ENCODE measurements at places on chromosomes 7 and 10.

GRCh38 chr10:43607199-43607573 is 948 bp downstream of the ZNF485 start:
- no peak for DNase-seq

DNA sequence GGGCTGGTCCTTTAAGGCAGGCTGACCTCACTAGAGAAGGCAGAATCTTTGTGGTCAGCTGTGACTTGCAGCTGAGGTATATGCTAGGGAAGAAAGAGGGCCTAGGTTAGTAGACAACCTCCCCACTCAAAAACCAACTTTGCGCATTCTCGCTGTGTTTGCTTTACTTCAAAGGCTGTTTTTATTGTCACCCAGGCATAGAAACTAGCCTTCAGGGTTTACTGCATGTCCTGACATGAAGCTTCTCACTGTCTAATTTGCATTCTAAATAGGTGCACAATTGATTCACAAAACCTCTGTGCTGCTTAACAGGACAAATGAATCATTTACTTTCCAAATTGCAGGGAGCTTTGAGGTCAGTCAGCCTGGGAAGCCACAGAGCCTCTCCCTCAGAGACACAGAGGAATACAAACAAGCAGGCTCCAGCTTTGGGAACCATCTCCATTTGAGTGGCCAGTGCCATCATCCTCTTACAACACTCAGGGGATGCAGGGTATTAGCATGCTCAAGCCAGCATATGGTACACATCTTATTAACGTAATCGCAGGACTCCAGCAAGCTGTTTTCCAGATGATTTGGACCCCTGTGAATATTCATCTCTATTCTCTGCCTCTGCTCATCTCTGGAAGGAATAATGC is 596.4 kb upstream of the GHITM start:
- DNase-seq = peak; percentile 21

GRCh38 chr7:24059775-24060174 is 224.2 kb upstream of the NPY start:
- DNase-seq = no peak

DNA sequence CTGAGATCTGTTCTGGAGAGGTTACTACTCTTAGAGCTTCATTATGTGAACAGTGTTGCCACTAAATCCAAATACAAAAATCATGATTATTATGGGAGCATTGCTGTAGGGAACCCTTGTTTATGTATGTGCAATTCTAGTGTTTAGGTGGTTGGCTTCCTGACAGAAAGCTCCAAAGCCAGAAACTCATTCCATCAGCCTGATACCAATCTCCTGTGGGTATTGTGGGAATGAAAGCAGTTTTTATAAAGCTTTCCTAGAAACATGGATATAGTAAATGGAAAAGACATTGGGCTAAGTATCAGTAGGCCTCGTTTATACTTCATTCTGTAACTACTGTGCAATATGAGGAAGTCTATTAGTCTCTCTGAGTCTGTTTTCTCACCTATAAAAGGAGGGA is 6.4 kb downstream of the SDK1 start:
- DNase-seq = no peak

DNA sequence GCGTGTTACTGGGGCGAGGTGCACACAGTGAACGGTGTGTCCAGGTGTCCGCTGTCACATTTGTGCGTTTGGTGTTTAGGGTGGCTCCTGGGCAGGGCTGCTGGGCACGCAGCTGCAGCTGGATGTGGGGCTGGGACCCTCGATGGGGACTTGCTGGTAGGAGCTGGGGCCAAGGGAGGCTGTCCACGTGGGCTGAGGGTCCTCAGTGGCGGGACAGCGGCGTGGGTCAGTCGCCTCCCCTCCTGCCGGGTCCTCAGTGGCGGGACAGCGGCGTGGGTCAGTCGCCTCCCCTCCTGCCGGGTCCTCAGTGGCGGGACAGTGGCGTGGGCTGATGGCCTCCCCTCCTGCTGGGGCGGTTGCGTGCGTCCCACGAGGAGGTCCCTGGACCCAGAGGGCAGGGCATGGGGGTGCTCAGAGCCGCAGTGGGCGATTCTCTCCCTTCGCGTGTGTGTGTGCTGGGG is 68.5 kb downstream of the INPP5A start:
- DNase-seq = no peak

DNA sequence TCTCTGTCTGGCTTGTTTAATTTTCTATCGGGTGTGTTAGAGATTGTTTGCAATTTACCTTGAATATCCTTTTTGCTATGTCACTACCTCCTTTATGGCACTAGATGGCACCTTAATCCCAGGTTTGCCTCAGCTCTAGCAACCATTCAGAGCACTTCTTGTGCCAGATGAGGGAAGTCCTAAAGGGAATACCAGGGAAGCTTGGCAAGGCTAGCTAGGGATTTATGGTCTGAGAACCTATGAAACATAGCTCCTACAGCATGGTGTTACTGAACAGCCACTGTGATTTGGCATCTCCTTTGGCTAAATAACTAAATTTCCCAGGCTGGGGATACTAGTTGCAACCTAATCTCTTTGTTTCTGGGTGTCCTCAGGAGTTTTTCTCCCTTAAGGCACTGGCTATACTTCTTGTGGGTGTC is 69.0 kb upstream of the VOPP1 start:
- DNase-seq = peak; percentile 89

- no peak for DNase-seq
Observed at GRCh38 chr10:9451211-9451773, 1396.8 kb downstream of the GATA3 start.
